ENCODE measurements at places on chromosomes 2 and 18. TPM values are rescaled to one million over a fixed set of nuclear protein-coding genes. Genes with fewer than 3 reads are reported as not detected.
A peak's percentile ranks its signal among the peaks of the same experiment; 100 is the strongest.

DNA sequence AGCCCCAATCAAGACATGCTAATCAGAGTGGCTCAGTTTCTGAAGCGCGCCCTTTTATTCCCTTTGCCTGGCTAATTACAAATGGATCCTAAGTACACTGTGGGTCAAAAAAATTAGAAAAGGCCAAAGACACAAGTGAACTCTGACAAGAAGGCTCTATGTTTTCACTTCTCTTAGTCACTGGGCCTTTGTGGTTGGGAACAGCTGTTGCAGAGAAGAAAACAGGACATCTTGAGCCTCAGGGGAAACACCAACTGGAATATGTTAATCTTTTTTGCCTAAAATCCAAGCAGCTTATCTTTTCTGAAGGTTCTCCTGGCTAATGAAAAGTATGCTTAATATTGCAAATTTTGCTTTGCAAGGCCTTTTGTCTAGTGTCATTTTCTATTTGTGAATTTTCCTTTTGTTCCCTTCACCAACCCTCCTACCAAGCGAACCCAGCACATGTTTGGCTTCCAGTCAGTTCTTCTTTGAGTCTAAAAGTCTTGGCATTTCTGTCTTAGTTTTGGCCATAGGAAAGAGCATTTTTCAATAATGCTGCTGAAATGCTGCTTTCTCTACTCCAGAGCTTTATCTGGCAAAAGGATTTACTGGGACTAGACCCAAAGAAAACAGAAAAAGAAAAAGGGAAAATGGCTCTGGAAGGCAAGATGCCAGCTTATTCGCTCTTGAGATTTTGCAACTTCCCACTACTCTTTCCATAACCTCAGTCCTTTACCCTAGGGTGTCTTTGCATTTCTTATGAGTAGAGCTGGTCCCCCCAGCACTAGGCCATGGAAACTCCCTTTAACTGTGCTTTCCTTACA, 440.2 kb upstream of the ST6GAL2 start:
- peak; percentile 9 for DNase-seq

DNA sequence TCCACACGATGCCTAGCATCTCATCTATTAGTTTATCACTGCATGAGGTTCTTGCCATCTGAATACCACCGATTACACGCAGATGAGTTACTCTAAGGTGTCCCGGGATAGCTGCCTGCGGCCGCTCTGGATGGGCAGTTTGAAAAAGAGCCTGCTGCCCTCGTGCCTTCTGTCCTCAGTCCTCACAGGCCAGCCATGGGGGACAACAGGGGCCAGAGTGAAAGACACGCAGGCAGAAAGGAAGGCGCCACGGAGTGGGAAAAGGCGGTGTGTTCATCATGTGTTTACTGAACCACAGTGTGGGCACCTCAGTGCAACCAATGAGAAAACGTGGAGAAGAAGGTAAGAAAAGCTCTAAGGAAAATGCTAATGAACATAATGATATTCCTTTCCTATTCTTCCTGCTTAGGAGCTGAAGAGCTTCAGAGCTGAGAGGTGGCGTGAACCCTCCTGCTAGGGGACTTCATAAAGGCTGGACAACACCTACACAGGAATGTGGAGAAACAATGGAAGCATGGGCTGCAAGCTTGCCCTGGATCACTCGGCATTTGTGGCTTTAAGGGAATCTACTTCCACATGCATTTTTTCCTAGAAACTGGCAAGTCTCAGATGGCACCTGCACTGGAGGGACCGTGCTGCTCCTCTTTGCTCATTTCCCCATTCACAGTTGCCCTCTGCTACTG, 50.9 kb downstream of the CABYR start:
- DNase-seq: no peak

DNA sequence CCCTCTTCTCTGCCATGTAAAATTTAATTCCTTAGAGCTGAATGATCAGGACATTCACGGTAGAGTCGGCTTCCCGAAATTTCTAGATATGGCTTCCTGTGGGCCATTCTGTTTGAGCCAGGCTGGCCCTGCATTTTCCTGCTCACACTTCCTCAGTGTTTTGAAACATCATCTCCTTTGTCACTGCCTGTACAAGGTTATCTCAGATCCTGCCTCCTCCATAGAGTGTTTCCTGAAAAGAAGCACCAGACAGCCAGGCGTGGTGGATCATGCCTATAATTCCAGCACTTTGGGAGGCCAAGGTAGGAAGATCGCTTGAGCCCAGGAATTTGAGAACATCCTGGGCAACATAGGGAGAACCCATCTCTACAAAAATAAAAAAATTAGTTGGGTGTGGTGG, 43.6 kb downstream of the GRHL1 start:
- DNase-seq: no peak

GRCh38 chr18:6482198-6482977, 67.7 kb upstream of the L3MBTL4 start:
- DNase-seq: peak; percentile 56

DNA sequence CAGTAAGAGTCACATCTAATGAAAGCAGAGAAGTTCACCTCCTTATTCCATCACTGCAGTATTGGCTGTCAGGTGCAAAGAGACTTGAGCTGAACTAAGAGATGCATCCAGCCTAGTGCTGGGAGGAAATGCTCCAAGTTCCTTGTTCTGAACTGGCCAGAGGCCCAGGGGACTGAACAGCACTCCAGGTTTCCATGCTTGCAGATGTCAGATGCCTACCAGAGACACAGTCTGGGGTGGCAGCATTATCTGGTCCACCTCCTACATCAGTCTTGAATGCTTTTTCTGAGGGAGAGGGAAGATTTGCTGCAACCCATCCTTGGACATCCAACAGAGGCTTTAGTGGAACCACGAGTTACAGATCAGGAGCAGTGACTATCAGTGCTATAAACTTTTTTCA, 331.3 kb downstream of the CYRIA start:
- DNase-seq: no peak

DNA sequence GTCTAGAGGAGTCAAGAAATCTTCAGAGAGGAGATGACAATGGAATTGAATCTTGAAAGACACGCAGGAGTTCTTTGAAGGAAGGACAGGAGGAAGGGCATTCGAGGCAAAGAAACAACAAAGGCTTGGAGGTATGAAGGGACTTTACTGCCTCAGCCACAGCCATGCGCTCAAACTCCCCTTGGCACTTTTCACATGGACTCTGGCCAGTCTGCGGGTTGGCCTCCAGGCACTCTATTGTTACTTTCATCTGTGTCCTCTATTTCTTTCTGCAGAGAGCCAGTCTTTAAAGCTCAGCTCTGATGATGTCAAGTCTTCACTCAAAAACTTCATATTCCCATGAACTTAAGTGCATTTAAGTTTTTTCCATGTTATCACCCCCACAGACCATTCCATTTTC, 95.4 kb downstream of the ZAP70 start:
- no peak for DNase-seq

- DNase-seq: peak; percentile 21
These were observed 774 bp downstream of the IER3IP1 start for GRCh38 chr18:47175283-47175897.

GRCh38 chr2:42651057-42651456, 82.6 kb downstream of the MTA3 start:
- DNase-seq: no peak

The EDAR gene
- not detected for total RNA-seq

The SULT1C4 gene
- total RNA-seq: not detected

The GREB1 gene
- total RNA-seq: 3.1 TPM

The TNP1 gene
- not detected for total RNA-seq

All from MG63 (cell line).